ENCODE measurements at places on chromosomes 2 and 18.

- no peak for DNase-seq
Measured at GRCh38 chr2:117436697-117437096, 377.8 kb upstream of the DDX18 start.

GRCh38 chr18:24799176-24799575, 338.7 kb downstream of the HRH4 start:
- no peak for DNase-seq

- no peak for DNase-seq
Measured at GRCh38 chr18:51569153-51569552, 371.7 kb upstream of the MEX3C start.

DNA sequence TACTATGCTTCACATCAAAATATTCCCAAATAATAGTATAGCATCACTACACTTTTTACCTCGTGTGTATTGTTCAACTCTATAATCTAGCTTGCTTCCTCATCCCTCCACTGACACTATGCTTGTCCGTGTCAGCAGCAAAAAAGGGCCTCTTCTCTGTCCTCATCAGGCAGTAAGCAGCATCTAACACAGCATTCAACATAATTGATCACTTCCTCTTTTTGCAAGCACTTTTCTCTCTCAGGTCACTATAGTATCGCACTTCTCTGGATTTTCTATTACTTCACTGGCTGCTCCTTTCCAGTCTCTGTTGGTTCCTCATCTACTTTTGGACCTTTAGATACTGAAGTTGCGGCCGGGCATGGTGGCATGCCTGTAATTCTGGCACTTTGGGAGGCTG, 64.9 kb upstream of the ZSWIM2 start:
- DNase-seq: no peak

GRCh38 chr2:40037303-40037702, 258.2 kb upstream of the THUMPD2 start:
- DNase-seq: no peak

DNA sequence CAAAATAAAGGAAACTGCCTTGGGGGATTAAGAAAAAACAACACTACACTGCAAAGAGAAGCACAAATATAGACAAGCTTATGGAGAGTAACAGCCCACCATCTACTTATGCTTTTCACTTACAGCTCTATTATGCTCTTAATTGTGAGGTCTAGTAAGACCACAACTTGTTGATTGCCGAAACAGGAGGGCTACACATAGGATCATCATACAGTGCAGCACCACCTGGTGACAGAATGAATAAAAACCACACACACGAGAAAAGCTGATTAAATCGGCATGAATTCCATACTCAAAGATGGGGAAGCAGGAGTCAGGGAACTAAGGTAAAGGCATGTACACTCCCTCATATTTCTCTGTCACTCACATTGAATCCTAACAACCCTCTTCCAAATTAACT, 259.2 kb downstream of the IKZF2 start:
- no peak for DNase-seq

- no peak for DNase-seq
Measured at GRCh38 chr18:45837283-45838070, 12.0 kb downstream of the SIGLEC15 start.

DNA sequence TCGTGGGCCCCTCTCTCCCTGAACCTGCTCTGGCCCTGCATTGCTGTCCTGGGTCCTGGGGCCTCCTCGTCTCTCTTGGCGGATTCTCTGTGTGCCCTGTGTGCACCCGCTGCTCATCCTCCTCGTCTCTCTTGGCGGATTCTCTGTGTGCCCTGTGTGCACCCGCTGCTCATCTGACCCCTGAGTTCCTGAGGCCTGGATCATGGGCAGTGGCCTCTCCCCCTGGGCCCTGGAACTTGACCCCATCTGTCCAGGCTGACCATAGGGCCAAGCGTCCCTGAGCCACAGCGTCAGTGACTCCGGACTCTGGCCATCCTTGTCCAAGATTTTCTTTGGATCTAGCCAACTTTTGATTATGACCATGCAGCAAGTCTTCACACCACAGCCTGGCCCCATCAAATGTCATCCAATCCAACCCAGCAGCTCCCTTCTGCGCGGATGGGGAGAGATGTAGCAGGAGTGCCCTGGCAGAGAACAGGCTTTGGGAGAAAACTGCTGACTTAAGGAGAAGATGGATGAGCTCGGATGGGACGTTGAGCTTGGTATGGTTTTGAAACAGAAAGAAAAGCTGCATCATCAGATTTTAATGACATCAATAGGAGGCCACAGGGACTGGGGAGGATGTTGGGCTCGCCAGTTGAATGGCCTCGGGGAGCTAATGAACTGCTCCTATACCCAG, 455.1 kb upstream of the HS6ST1 start:
- DNase-seq: no peak

DNA sequence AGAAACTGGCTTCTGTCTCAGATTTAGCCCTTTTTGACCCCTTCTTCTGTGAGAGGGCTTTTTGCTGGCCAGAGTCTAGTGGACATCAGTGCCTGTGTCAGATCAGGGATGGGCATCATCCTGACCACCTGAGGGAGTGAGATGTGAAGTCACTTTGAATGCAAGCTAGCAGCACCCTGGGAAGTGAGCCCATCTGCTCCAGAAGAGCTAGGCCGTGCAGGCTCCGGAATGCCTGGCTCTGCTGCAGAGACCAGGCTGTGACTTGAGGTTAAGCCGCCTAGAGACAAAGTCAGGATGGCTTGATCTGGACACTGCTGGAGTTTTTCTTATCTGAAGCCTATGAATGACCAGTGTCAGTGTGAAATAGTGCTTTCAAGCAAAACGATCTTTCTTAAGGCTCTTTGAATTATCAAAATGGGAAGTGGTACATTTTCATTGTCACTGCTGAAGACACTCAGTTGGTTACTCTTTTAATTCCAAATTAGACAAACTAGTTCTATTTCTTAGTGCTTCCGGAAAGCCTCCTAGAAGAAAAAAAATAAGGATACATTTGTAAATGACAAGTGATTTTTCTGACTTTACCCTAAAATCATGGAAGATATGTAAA, 20.8 kb downstream of the DGUOK start:
- no peak for DNase-seq

- no peak for DNase-seq
Measured at GRCh38 chr2:157459486-157459885, 15.6 kb upstream of the CYTIP start.

DNA sequence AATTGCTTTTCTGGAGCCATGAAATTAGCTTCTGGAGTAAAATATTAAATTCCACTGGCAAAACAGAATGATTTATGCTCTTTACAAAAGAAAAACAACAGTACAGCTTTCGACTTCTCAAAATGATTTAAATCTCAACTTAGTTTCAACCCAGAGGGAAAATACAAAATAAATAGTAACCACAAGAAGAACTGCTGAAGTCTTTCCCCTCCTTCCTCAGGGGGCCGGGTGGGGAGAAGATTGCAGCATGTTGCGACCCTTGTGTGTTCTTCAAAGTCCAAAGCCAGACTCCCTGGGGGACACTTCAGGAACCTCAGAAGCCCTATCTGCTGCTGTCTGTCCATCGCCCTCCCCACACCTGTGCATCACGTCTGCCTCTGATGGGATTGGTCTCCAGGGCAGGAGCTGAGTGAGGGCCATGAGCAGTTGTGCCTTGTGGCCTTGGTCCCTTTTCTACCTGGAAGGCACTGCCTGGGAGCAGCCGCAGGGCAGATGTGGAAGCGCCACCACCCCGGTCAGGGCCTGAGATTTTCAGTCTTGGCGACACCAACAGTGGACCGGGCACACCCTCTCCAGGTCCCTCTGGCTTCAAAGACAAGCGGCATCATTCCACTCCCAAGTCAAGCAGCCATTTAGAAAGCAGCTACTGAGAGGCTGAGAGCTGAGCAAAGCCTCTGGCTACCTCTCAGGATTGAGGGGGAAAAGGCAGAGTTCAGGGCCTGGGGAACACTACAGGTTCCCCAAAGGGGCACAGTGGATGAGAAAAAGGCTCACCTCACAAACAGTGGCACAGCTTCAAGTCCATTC, 210.1 kb upstream of the RAB6C start:
- no peak for DNase-seq

DNA sequence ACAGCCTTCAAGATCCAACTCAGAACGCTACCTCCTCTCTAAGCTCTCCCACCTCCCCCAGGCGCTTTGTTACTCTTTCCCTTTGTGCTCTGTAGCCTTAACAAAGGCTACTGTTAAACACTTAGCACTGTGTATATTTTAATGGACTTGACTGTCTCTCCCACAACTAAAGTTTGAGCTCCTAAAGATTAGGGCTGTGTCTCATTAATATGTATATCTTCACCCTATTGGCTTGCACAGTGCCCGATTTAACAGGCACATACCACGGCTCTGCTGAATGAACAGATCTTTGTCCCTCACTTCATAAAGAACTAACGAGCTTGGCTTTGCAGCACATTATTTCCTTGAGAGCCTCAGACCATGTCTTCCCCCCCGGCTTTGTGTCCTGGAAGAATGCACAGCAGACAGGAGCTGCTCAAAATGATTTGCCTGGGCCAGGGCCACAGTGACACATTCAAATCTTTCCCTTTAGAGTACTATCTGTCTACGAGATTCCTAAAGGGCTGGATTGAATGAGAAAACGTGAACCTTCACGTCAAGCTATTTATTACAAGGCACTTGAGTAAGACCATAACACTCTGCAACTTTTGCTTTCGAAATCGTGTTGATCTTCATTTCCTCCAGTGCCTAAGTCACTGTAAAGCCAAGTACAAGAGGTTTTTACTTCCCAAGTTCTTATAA, 22.1 kb downstream of the ABHD3 start:
- DNase-seq: no peak

DNA sequence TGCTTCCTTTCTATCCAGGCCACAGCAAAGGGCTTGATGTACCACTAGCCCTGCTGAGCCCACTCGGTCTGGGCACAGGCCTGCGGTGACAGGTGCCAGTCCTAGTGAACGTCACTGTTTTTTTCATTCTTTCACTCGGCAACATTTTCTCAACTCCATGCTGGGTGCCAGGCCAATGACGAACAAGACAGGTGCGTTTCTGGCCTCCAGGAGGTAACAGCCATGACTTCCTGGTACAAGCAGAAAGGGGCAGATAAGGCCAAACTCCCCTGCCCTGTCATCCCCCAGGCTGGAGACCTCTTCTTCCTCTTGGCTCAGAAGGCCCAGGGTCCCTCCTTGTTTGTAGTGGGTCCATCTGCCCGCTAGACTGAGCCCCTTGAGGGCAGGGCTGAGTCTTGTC, 55.7 kb upstream of the OTOF start:
- DNase-seq: no peak

- DNase-seq: no peak
Measured at GRCh38 chr2:26726228-26726627, 33.7 kb downstream of the KCNK3 start.

GRCh38 chr18:68186039-68186438, 528.9 kb downstream of the TMX3 start:
- no peak for DNase-seq

- DNase-seq: no peak
Measured at GRCh38 chr2:72204786-72205503, 57.3 kb upstream of the CYP26B1 start.

GRCh38 chr2:95041060-95041823, 15.7 kb downstream of the MAL start:
- DNase-seq: no peak

- no peak for DNase-seq
Measured at GRCh38 chr2:2843969-2844548, 513.0 kb upstream of the MYT1L start.

DNA sequence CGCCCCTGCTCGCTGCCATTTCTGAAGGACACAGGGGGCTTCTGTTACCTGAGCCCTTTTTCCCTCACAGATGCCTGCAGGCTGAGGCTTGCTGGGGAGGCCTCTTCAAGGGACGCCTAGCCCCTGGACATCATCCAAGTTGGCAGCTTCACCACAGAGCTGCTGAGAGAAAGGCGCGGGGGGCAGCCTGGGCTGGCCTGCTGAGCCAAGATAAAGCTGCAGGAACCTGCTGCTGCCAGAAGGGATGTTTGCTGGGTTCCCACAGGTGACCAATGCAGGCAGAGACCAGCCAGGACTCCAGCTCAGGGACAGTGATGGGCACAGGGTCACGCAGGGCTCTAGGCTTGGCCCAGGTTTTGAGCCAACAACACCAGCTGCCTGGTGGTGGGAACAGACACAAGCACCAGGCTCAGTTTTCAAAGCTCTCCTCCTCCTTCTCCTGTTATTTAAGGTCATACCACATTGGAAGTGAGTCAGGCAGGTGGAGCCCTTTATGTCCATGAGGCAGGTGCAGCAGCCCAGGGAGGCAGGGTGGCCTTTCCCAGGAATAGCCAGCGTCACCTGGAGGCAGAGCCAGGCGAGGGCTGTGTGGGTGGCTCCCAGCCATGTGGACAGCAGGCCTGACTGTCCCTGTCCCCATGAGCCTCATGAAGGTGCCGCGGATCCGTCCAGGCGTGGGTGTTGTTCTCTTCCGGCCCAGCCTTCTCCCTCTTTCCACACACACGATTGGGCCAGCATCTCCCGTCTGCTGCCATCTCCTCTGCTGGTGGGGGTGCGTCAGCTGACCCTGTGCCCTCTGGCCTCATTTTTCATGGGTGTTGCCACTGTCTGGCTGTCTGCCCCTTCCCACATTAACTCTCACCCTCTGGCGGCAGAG, 515.5 kb upstream of the MYT1L start:
- DNase-seq: no peak

- DNase-seq: no peak
Measured at GRCh38 chr2:95038635-95039298, 13.3 kb downstream of the MAL start.

DNA sequence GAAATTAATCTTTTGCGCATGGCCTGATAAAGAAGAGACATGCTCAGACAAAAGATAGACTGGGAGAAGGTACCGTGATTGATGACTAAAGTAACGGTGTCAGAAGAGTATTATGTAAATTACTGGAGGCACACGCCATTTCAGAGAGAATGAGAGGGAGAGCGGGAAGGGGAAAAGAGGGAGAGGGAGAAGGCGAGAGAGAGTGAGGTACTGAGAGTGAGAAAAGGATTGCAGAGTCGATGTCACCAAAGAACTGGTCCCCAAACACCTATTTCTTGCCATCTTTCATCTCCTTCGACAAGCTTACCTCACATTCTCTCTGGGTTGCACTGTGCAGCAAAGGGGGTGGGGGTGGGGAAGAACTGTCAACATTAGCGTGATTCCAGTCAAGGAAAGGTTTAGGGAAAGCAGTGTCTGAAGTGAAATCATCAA, 673.7 kb downstream of the BCL11A start:
- DNase-seq: no peak

Data from stimulated activated CD8-positive, alpha-beta memory T cell treated with anti-CD3 and anti-CD28 coated beads, Interleukin-15, amount 100 ng/mL, for 1 hour (primary cell).